Right lung (tissue), 10 donors: ENCODE measurements at places on chromosomes 3 and 15. TPM values are rescaled to one million over a fixed set of nuclear protein-coding genes. Genes with fewer than 3 reads are reported as not detected.

SHF gene
- 40.9 TPM for polyA plus RNA-seq

ZNF620 gene
- 9.5 TPM for polyA plus RNA-seq

DNA sequence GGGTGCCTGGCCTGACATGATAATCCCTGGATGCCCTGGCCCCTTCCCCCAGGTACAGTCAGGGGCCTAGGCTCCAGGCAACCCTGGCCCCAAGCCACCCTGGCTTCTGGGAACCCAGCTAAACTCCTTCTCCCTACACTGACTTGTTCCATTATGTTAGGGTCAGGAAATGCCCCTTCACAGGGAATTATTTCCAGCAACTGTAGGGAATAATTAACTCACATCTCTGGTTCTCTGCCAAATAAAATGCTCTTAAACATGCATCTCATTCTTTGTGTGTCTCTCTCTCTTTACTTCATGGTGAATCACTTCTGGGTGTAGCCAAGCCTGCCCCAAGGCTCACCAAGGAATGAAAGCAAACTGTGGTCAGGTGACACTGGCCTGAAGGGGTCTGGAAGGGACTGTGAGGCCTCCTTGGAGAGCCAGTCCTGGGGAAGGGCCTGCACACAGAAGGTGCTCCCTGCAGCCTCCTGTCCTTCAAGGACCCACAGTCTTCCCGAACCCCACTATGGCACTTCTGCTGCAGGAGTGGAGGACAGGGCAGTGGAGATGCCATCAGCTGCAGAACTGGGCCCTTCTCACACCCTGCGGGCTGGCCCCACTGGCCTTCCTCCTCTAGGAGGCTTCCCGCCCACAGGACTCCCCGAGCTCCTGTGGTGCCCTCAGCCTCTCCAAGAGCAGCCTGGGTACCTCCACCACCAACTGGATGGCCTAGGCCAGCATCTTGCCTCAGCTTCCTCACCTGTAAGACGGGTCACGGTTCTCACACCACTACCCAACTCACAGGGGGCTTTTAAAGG lies 17.6 kb downstream of the TKT start:
- DNase-seq = peak; percentile 57

GRCh38 chr15:41688671-41689070 lies 28.5 kb downstream of the MGA start:
- peak; percentile 77 for DNase-seq
